Neural crest cell (in vitro differentiated cells): ENCODE measurements at places on chromosomes 11 and 22.

GRCh38 chr22:28601915-28602314 is 77.7 kb downstream of the TTC28 start:
- no peak for DNase-seq

GRCh38 chr11:12404436-12404835 is 27.1 kb downstream of the PARVA start:
- no peak for DNase-seq

GRCh38 chr11:67466962-67467771 is 1.9 kb downstream of the TMEM134 start:
- DNase-seq = no peak

DNA sequence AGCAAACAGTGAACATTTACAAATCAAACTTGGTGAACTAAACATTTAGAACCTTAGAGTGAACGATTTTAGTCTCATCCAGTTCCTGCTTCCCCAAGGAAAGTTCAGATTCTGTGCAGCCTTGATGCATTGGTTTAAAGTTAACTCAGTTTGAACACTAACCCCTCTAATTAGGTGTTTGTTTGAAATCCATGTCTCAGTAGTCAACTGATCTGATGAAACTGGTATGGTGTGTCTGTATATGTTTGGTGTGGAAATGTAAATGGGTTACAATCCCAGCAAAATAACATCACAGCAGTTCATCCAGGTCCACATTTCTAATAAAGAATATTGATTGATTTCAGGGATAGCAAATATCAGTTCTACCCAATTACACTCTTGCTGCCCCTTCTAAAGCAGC is 532.0 kb downstream of the NTM start:
- no peak for DNase-seq

GRCh38 chr11:106012744-106013143 is 9.3 kb downstream of the MSANTD4 start:
- DNase-seq = no peak

DNA sequence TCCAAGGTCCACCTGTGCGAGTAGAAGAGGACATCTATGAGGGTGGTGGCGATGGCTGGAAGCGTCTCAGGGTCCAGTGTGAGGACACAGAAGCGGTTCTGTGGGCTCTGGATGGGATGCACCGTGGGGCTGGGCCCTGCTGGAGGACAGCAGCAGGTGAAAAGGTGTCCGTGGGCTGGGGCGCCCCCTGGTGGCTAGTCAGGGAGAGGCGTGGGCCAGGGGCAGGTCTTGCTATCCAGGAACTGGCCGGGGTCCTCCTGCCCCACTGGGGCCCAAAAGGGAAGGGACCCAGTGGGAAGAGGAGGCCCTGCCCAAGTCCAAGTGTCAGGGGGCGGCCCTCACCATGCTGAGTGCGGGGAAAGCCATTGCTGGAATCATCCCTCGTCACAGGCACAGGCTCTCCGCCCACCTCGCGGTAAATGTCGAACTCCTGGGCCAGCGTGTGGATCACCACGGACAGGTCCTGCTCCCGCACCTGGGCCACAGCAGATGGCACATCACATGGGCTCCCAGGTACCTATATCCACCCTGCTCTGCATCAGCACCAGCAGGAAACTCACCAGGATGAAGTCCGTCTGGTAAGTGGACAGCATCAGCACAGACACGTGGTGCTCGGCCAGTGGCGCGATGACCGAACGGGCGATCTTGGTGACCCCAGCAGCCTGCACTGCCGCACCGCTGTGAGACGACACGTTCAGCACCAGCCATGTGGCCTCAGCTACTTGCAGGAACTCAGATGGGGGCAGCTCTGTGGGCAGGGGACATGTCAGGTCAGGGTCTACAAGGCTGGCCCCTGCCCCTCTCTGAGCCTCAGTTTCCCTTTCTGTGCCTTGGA is 2.3 kb downstream of the CASTOR1 start:
- peak; percentile 71 for DNase-seq

- DNase-seq = no peak
Observed at GRCh38 chr22:49979587-49980264, 19.2 kb downstream of the PIM3 start.

DNA sequence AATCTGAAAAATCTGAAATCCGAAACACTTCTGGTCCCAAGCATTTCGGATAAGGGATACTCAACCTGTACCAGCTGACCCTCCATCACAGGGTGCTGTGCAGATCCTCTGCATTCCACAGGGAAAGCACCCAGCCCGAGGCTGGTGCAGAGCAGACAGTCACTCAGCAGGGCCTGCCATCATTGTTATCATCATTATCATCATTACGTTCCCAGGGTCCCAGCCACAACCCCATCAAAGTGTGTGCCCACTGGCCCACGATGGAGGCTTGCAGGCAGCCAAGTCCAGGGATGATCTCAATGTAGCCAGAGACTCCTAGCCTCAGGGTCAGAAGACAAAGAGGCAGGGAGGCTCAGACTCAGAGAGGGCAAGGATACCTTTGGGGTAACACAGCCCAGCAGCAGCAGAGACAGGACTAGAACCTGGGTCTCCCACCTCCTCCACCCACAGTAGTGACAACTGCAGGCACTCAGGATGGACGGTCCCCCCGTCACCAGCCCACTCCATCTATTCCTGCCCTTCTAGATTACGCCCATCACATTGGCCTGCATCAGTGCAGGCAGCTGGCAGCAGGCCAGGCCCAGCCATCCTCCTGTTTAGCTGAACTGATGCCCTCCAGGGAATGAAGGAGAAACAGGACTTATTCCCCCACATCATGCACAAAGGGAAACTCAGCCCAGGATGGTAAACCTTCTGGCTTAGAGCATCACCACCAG is 10.3 kb downstream of the GAL3ST1 start:
- no peak for DNase-seq

GRCh38 chr11:118149493-118149892 is 3.1 kb downstream of the SCN4B start:
- no peak for DNase-seq

DNA sequence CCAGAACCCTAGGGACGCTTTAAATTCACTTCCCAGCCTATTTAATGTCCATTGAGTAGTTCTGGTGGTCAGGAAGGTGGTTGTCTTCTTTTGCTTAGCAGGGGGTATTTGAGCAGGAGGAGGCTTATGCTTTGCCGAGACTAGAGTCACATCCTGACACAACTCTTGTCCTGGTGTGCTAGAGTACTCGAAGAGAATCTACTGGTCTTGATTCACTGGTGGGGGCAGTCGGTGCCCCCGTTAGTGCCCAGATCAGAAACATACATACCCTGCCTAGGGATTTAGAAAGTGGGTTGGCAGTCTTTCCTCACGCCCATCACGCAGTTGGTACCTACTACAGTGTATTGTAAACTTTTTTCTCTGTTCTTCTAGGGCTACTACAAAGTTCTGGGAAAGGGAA is 2.7 kb downstream of the RPL27A start:
- no peak for DNase-seq

DNA sequence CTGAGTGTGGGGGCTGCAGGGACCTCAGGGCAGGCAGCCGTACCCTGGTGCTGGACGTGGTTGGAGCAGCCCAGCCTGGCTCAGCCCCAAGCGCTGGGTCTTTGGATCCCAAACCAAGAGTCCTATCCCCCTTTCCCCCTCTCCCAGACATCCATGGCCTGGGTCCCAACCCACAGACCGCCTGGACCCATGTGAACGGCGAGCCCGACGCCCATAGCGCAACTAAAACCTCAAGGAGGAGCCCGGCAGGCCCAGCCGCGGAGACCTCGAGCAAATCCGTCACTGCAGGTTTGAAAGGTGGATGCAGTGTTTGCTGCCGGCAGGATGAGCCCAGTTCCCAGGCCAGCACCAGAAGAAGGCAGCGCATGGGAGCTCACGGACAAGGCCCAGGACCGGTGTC is 337.0 kb downstream of the BRD1 start:
- no peak for DNase-seq

GRCh38 chr11:66477263-66478201 is 2.7 kb upstream of the DPP3 start:
- no peak for DNase-seq

DNA sequence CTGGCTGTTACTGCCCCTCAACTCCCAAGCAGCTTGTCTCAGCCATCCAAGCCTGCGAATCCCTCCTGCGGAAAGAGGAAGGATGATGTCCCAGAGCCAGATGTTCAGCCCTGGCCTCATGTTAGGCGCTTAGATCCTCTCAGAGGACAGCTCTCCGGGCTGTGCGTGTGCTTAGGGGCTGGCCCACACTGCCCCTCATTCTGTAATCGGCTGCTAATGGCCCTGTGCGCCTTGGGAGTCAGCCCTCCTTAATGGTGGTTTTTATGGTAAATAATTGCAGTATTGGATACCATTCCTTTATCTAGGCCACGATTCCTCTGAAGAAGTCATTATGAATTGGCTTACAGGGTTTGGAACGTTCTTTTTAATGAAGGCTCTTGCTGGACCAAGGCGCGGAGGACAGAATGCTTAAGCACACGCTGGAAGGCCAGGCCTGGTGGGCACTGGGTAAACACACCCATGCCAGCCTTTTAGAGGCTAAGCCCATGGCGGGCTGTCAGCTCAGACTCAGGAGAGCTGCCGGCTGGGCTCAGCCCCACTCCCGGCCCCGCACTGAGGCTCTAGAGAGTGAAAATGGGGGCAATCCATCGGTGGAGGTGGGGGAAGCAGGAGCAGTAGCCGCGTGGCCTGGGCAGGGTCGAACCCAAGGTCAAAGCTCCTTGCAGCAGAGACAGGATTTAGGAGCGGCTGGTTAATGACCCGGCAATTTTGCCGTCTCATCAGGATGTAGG is 1157.5 kb downstream of the BRD1 start:
- no peak for DNase-seq

DNA sequence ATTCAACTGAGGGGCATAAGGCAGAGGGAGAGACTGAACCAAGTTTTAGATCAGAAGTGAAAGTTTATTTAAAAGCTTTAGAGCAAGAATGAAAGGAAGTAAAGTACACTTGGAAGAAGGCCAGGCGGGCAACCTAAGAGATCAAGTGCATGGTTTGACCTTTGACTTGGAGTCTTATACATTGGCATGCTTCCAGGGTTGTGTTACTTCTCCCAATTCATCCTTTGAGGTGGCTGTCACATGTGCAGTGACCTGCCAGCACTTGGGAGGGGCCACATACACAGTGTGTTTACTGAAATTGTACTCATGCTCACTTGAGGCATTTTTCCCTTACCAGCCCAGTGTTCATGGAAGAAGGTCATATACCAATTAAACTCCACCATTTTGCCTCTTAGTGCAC is 30.4 kb downstream of the CYP2R1 start:
- DNase-seq = no peak

DNA sequence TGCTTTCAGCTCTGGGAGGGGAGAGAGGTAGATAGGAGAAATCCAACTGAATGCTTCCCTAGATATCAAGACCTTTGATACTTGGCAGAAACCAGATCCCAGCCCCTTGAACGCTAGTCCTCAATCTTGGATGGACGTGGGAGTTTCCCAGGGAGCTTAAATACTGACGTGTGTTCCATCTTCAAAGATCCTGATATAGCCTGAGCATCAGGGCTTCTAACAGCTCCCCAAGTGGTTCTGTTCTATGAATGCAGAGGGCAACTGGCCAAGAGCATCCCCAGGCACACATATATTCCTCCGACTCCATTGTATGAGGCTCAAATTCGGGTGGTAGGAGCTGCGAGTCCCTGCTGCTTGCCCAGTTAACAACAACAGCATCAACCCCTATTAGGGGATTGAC is 8.7 kb upstream of the ACCS start:
- DNase-seq = no peak

DNA sequence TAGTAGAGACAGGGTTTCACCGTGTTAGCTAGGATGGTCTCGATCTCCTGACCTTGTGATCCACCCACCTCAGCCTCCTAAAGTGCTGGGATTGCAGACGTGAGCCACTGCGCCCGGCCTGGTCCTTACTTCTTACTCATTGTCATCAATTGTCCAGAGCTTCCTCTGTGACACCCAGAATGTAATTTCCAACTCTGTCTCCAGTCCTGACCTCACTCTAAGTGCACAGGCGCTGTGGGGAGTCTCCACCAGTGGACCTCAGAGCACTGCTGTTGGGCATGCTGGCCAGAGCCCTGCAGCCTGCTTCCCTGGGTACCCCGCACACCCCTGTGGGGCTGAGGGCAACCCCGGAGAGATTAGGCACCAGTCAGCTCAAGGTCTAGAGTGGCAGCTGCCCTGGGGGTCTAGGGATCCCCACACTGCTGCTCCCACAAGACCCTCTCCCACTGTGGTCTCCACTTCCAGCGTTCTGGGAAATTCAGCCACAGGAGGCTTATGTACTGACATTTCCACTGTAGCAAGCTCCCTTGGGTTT is 1140.3 kb downstream of the TBC1D22A start:
- no peak for DNase-seq

GRCh38 chr22:45686836-45687235 is 15.2 kb downstream of the ATXN10 start:
- DNase-seq = no peak

- no peak for DNase-seq
Observed at GRCh38 chr11:116233561-116233960, 539.2 kb downstream of the BUD13 start.

- no peak for DNase-seq
Observed at GRCh38 chr22:33723915-33724314, 196.4 kb downstream of the LARGE1 start.

DNA sequence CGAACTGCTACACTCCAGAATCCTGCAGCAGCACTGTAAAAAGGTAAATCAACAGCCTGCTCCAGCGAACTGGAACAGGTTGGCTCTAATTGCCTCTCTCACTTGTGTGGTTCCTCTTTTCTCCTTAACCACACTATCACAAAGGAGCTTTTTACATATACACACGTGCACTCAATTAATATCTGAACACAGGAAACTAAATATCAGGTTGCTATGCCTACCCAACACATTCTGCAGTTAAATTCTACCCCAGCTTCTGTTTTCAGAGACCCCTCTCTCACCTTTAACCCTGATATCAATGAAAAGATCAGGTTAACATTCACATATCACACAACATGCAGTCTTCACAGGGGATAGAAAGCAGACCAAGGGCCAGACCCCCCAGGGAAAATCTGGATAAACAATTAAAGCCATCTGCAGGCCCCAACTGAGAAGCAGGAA is 11.0 kb downstream of the RBFOX2 start:
- DNase-seq = no peak

DNA sequence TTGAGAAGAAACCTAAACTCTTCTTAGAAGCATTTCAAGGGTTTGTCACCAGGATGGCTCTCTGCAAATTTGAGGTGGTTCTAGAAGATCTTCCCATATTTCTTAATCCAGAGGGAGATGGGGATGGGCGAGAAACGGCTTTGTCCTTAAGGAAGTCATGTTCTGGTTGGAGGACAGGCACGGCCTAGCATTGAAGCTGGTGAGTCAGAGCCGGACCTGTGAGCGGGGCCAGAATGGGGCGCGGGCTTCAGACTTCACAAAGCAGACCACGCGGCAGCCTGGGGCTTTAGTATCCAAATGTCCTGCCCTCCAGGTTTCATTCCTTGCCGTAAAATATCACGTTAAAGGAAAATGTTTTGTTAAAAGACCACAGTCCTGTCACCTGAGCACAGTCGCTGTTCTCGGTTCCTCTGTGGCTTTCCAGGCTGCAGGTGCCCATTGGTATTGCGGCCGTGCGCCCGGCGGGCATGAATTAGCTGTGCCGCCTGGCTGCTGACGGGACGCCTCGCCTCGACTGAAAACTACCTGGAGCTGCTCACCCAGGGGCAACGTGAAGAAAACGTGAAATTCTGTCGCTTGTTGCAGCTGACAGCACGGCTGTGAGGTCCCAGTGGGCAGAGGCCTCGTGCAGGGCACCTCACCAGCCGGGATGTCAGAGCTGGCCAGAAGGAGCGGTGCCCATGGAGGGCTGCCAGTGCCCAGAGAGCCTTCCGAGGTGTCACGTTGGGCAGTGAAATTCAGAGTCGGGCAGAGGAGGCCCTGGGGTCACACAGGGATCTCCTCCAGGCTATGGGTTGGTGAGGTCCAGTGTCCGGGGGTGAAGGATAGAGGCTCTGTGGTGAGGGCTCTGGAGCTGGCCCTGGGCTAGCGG is 59.0 kb downstream of the LRP5 start:
- no peak for DNase-seq
